Kasumi-1 (cell line): ENCODE measurements at places on chromosomes 12 and 14.

DNA sequence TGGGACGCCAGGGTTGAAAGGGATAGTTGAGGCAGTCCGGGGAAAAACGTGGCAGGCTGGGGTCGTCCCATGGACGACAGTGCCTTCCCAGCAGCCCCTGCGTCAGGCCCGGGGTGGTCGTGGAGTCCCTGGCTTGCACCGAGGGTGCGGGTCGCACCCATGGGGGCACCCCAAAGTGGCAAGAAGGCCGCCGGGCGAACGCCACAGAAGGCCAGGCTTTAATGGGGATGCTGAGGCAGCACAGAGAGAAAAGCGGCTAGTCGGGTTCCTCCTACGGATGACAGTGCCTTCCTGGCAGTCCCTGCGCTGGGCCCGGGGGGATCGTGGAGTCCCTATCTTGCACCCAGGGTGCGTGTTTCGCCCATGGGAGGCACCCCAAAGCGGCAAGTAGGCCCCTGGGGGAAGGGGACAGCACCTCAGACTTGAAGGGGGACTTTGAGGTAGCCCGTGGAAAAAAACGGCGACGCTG, 158.6 kb upstream of the ALG10B start:
- DNase-seq = no peak

DNA sequence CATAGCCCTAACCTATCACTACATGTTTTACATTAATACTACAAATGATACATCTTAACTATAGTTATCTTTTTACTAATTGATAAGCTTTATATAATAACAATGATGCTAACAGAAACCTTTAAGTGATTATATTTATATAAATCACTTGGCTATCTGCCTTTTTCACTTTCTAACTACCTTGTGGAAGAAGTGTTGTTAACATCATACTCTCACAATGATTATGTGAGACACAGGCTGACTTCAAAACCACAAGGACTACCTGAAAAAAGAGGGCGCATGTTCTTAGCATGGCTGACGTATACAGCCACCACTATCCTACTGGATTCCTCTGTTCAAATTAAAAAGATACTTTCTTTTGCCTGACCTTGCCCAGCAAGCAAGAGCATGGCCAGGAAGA, 135.3 kb upstream of the SOX5 start:
- no peak for DNase-seq

- no peak for DNase-seq
Observed at GRCh38 chr14:103361867-103362266, 23.3 kb upstream of the MARK3 start.

DNA sequence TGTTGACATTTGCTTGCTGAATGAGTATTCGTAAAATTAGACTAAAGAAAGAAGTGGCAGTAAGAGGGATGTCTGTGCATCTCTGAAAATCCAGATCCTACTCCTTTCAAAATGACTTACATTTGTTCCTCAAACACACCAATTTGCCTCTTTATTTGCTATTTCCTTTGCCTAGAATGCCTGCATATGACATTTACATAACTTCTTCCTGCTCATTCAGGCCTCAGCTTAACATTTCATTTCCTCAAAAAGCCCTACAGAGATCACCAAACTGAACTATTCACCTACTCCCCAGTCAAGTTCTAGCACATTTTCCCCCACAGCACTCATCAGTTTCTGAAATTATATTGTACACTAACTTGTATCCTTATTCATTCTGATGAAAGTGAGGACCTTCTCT, 907.2 kb downstream of the LRFN5 start:
- DNase-seq = no peak

- DNase-seq = no peak
Observed at GRCh38 chr12:48280572-48280971, 70.1 kb downstream of the ZNF641 start.

GRCh38 chr14:66240105-66240504, 246.1 kb upstream of the CCDC196 start:
- DNase-seq = no peak

- DNase-seq = no peak
Observed at GRCh38 chr12:115694564-115694963, 582.9 kb downstream of the MED13L start.

DNA sequence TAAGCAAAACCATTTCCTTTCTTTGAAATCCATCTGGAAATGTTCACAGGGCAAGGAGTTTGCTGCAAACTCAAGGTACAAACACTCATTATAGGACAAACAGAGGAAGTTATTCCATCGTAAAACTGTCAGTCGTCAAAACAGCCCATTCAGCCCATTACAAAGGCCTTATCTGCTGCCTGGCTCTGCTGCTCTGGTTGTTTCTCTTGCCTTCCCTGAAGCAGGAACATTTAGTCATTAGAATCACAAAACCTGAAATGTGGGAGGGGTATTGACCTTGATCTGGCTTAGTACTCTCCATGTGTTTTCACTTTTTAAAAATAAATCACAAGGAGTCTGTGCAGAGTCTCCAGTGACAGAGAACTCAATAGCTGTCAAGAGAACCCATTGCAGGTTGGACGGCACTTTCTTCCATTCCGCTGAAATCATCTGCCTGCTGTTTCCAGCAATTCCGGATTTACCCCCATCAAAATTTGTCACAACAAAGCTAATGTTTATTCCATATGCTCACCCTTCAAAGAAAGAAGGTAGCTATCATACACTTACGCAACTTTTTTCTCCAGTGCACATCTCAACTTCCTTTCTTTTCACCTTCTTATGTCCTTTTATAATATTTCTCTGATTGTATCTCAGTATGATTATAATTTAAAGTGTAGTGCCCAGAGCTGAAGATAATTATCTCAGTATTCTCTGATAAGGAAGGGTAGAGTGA, 24.6 kb upstream of the ITPR2 start:
- DNase-seq = no peak
